ENCODE measurements at places on chromosomes 7 and 10. TPM values are rescaled to one million over a fixed set of nuclear protein-coding genes. Genes with fewer than 3 reads are reported as not detected.

AMZ1 gene
- total RNA-seq: 0.08 TPM

FFAR4 gene
- 0.13 TPM for total RNA-seq

OR9A2 gene
- total RNA-seq: not detected

CPA2 gene
- total RNA-seq: 0.15 TPM

CC2D2B gene
- 0.36 TPM for total RNA-seq

WDR86 gene
- total RNA-seq: 0.26 TPM

RSPH10B gene
- not detected for total RNA-seq

LRWD1 gene
- total RNA-seq: 28.4 TPM

DLX5 gene
- not detected for total RNA-seq

EPHB6 gene
- total RNA-seq: 0.20 TPM

WDFY4 gene
- total RNA-seq: 0.06 TPM
